ENCODE measurements at places on chromosomes 11 and 22.

DNA sequence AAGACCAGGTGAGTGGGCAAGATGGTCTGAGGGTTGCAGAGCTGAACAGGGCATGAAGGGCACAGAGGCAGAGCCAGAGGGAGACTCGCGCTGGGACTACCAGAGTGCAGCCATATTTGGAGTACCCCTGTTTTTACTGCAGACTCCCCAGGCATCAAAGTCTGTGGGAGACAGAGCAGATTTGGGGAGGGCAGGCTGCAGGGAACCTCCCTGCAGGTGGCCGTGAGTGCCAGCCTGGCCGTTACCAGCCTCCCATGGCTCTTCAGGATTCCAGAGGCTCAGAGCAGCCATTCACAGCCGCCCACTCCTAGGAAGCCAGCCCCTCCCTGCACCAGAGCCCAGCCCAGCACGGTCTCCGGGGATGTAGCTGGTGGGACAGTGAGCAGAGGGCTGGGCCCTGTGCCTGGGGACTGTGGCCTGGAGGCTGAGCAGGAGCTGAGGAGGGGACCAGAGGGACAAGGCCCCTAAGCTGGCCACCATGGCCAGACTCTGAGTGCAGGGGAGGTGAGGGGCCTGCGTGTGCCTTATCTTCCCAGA, at the start of gene SEPTIN3:
SEPTIN3 (plus strand) TSS at position 334 of the 537 bp plus-strand sequence. CDS start 2,050 bp downstream, outside the sequence.
- no peak for DNase-seq

DNA sequence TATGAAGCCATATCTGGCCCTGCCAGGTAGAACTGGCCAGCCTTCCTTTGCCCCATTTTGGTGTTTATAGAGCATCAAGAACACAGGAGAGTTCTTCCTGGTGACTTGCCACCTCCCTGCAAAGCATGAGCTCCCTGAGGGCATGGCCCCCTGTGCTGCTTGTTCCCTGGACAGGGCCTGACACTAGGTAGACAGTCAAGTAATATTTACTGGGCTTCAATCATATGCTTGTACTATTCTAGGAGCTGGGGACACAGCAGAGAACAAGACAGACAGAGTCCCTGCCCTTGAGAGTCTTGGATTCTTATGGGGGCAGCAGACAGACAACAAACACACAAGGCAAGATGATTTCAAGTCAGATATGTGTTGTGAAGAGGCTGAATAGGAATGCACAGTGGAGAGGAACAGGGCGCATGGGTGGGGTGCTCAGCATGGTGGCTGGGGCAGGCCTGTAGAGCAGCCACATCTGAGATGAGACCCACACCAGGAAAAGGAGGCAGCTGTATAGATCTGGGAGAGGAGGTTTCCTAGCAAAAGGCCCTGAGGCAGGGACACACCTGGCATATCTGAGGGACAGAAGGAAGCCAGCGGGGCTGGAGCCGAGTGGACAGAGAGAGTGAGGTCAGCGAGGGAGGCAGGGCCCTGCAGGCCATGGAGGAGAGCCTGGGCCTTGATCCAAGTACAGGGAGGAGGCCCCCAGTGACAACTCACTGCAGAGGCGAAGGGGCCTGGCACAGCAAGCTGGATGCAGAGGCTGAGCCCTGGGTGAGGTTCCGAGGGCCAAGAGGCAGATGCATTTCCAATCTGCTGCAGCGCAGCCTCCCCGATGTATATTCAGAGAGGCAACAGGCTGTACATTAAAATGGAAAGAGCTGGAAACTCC, 10.2 kb upstream of the CBX6 start:
- no peak for DNase-seq

DNA sequence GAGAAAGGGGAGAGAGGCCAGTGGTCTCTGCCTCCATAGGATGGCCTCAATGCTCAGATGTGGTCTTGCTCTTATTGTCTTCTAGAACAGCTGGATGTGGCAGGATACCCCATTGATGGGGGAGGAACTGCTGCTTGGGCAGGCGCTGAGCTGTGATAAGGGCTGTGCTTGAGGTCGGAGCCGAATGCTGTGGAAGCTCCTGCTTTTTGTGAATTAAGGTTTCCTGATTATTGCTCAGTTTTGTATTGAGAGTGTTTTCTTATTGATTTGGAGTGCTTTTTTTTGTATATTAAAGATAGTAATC, 57.2 kb downstream of the CABIN1 start:
- DNase-seq, result no peak

GRCh38 chr11:35227576-35228327, 88.8 kb downstream of the CD44 start:
- no peak for DNase-seq

GRCh38 chr11:77003963-77004362, 30.2 kb upstream of the B3GNT6 start:
- DNase-seq, result no peak

- no peak for DNase-seq
These were observed 115.7 kb upstream of the NNMT start for GRCh38 chr11:114180301-114181055.

DNA sequence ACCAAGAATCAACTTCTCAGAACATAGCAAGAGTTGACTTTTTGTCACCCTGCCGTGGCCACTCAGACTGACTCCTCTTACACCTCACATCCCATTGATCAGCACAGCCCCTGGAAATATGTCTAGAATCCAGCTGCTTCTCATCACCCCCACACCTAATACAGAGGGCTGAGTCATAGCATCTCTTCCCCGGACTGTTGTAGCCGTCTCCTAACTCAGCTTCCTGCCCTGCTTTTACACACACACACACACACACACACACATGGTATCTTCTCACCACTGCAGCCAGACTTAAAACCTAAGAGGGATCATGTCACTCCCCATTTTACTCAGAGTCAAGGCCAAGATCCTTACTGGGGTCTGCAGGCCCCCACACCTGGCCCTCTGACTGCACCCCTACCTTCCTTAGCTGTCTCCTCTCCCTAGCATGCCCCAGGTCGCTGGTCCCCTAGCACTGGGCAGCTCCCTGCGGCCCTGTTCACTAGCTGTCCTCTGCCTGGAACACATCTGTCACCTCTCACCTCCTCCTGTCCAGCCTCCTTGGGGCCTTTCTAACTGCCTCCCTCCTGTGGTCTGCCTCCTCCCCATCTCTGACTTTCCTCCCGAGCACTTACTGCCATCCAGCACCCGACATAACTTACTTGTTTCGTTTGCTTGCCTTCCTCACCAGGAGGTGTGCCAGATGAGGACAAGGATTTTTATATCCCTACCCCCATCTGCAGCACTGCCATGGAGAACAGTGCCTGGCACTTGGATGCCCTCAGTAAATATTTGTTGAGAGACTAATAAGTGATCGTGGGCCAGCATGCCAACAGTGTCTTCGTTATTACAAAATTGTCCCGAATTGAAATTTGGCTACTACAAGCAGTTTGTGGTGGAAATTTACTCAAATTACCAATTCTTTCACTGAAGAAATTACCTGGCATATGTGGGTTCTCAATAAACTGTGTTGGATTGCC, 61.9 kb downstream of the BMAL1 start:
- no peak for DNase-seq

DNA sequence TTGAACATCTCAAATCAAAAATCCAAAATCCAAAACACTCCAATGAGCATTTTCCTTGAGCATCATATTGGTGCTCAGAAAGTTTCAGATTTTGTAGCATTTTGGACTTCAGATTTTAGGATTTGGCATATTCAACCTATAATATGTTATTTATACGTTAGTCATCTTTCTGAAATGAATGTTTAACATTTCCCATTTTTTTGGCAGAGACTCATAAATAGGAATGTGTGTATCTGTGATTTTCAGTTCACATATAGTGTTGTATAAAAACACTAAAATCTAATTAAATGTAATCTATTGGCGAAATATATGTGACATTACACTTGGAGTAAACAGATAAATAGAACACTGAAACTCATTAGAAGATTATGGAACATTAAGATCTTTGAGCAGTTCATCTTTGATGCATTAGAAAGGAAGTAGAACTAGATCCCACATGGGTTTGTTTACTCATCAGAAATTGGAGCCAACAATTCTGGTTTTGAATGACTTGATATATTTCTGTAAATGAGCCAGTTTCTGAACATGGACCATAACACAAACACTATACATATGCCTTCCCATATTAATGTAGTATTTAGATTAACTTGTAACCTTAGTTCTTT, 153.1 kb downstream of the UVRAG start:
- DNase-seq, result no peak

GRCh38 chr11:9799886-9800285, 136.0 kb downstream of the SWAP70 start:
- DNase-seq, result no peak

DNA sequence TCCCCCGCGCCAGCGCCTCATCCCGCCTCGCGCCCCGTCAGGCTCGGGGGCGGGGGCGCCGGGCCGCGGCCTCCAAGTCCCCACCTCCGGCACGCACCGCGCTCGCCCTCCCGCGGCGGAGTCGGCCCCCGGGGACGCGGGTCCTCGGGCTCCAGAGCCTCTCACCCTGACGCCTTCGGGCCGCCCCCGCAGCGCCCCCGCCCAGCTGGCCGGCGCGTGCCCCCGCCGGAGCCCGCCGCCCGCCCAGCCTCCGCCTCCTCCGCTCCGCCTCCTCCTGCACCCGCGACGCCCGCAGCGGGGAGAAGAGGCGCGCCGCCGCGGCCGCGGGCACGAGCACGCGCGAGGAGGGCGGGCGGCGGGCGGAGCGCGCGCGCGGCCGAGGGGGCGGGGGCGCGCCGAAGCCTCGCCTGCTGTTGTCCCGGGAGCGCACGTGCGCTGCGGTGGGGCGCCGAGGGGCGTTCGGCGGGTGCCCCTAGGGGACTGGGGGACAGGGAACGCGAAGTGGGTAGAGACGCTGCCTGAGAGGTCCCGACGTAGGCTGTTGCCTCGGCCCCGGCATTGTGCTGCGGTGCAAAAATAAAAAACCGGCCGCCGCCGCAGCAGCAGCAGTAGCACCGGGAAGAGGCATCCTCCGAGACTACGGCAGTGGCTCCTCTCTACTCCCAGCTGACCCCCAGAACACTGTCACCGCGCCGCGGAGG, 87.4 kb upstream of the ARHGAP32 start:
- peak; percentile 76 for DNase-seq

GRCh38 chr11:3859373-3859881, 4.0 kb downstream of the STIM1 start:
- no peak for DNase-seq

- DNase-seq, result no peak
These were observed 16.9 kb downstream of the CTNND1 start for GRCh38 chr11:57778318-57779037.

Data from activated naive CD4-positive, alpha-beta T cell treated with anti-CD3 and anti-CD28 coated beads, Interleukin-2, amount 50 U/mL, for 72 hours (primary cell).